ENCODE measurements at places on chromosomes 16 and 17.

DNA sequence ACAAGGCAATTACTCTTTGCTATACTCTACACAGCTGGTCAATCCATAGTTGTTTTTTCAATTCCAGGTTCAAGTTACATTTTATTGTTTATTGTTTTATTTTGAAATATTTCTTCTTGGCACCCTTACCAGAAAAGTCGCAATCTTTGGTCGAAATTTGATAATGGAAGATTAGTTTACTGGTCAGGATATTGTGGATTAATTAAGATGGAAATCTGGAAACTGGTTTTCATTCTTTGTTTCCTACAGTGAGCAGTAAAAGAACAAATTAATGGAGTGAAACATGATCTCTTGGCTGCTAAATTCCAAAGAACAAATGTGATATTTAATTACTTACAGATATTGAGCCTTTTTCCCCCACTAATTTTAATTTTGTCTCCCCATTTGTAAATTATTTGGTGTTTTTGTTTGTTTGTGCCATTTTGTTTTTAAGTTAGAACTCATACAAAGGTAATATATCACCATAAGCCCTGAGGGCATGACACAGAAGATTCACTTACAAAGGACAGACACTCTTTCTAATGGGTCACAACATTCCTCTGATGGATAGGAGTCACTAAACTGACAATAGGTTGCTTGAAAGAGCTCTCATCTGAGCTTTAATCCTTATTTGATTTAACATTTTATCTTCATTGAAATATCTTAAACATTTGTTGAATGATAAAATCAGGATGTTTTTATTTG is 700.2 kb downstream of the KCNJ2 start:
- DNase-seq = no peak

- DNase-seq = no peak
These were observed 48.2 kb downstream of the KCNJ2 start for GRCh38 chr17:70217571-70217970.

GRCh38 chr17:78903101-78903779 is at the start of gene CEP295NL:
TSS of gene CEP295NL (minus strand) at chr17:78903201. CDS start at chr17:78901828, 1,373 bp downstream.
- DNase-seq = no peak

DNA sequence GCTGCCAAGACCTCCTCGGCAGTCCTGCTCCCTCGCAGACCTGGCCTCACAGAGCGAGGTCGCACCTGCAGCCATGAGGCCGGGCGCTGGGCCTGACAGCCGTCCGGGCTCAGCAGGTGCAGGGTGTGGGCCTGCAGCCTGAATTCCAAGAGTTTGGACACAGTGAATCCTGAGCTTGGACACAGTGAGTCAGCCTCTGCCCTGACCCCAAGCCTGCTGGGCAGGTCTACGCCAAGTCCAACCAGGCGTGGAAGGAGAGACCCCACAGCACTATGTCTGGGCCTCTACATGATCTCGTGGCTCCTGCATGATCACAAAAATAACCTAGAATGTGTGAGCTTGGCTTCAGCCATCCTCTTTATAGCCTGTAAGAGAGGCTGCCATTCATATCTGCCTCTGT is 121.0 kb downstream of the C16orf95 start:
- DNase-seq = no peak

GRCh38 chr16:76176153-76176552 is 101.0 kb upstream of the CNTNAP4 start:
- no peak for DNase-seq

DNA sequence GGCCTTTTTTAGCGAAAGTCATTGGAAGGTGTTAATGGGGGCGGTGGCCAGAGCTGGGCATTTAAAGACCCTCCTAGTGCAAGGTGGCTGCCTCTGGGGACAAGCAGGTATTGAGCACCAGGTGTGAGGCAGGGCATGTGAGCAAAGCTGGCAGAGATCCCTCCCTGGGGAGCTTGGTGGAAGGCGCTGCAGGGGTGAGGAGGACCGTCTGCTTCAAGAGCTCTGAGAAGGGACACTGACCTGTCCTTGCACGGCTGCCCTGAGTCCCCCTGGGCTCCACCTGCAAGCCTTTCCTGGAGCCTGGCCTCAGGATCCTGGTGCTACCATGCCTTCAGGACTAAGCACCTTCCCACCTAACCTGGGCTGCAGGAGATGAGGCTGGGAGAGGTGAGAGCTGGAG is 127.0 kb upstream of the CIBAR2 start:
- DNase-seq = no peak
